Right lobe of liver (tissue), 6 donors: ENCODE measurements at places on chromosomes 4 and X. TPM values are rescaled to one million over a fixed set of nuclear protein-coding genes. Genes with fewer than 3 reads are reported as not detected.

DNA sequence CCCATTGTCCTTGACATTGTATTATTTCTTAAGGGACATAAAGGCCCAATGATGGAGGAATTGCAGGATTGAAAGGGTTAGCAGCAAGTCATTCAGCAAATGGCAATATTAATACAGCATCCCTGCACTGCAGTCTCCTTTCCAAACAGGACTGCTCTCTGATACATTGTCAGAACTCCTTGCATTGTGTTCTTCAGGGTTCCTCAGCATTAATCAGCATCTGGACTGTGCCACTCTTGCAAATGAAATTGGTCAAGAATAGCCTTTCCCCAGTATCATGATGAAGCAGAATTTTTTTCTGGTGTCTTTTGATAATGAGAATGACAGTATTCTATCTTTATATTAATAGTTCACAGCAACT lies 272.6 kb upstream of the HAND2 start:
- DNase-seq = no peak

DNA sequence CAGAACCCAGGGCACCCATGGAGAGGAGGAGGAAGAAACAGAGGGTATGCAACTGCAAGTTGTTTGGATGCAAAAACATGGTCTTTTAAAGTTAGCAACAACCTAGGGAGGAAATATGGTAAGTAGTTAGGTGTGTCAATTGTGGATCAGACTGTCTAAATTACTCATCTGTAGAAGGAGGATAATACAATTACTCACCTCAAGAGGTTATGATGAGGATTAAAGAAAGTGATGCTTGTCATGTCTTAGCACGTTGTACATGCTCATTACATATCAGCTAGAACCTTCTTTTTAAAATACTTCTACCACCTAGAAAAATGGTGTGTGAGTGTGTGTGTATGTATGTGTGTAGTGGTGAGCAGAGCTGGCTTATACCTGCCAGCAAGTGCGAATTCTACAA lies 2.3 kb upstream of the C1QTNF7 start:
- DNase-seq = no peak

- DNase-seq = no peak
These were observed 208.4 kb downstream of the RBM46 start for GRCh38 chr4:154989511-154989910.

DNA sequence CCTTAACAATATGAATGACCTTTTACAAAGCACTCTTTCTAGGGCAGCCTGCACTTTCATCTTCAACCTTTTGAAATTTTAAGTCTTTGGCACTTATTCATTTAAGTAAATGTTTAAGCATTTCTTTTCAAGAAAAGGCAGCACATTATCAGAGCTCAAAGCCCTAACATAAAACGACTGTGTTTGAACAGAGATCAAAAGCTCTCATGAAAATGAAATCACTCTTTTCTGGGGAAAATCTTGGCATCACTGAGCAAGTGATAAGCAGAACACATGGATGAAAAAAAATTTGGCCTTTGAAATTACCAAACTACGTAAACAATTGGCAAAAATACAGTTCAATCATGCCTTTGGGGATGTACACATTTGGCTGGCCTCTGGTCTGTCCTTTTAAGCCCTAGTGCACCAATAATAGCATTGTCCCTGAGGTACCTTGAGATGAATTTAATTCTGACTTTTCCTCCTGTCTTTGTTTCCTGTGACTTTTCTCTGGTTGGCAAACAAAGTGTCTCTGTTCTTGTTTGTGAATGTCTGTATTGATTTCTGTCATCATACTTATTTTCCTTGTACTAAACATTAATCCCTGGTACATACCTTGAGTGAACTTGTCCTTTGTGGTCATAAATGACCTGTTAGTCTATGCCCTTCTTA lies 12.9 kb upstream of the ODAM start:
- no peak for DNase-seq

DNA sequence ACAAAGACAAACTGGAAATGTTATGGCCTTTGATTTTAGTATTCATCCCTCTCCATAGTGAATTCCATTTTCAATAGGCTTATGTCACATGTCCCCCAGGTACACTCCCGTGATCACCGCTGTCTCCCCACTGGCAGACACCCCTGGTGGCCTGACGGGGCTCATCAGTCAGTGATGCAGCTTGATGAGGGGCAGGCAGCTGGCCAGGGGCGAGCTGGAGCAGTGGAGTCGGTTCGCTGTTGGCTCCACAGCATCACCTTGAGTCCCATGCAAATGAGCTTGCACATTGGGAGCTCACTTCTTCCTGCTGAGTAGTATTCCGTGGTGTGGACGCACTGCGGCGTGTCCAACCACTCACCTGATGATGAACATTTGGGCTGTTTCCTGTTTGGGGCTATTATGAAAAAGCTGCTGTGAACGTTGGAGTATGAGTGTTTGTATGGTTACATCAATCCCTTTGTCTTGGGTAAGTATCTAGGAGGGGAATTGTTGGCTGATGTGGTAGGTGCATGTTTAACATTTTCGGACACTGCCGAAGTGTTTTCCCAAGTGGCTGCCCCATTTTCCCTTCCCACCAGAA lies 5.2 kb downstream of the TREX2 start:
- DNase-seq = no peak

Gene TMPRSS11A
- not detected for total RNA-seq

Gene RPA4
- total RNA-seq = 0.93 TPM

Gene FAM90A26
- not detected for total RNA-seq

GRCh38 chrX:154032160-154032559 lies 12.5 kb upstream of the IRAK1 start:
- no peak for DNase-seq

DNA sequence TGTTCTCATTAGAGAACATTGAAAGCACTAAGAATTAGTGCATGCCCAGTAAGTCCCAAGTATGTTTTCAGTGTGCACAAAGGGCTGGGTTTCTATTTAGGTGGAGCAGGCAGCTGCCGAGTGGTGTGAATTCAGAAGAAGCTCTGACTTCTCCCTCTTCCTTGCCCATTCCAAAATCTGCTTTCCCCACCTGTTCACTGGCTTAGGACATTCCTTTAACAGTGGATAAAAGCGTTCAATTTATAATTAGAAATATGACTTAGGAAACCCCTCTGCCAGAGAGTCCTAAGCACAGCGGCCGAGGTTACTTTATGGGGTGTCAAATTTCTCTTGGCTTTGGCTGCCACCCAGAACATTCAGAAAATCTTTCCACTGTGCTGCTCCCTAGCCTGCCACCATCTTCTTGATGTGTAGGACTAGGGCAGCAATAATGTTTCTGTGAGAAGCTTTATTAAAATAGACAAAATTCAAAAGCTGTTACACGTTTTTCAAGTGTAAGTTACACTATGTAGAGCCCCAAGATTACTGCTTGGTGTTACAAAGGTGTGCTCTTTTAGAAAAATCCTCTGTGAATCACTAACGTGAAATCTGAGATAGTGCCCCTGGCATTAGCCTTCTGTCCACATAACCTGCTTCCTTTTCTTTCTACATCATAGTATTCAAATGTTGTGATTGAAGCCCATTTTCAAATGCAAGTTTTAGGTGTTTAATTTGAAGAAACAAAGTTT lies 191.6 kb upstream of the ANKRD50 start:
- DNase-seq = no peak

DNA sequence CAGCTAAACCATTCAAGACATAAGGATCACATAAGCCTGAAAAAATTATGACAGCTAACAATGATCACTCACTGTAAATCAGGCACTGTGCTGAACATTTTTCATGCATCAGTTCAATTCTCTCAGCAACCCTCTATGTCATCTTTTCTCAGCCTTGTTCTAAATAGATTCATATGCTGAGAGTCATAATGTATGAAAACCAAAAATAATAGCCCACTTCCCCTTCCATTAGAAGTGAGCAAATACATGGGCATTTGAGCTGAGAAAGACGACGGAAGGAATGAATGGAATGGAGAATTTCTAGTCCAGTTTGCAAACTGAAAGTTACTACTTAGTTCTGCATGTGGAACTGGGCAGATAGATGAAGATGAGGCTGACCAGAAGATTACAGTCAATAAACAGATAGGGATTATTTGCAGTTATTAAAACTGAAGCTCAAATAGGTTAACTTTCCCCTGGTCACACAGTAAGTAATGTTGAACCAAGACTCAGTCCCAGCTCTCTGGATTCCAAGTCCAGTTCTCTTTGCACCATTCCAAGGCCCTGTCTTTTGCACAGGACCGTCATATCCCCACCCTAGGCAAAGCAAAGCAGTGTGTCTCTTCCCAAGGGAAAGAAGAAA lies 1.6 kb upstream of the SH3RF1 start:
- DNase-seq = no peak

DNA sequence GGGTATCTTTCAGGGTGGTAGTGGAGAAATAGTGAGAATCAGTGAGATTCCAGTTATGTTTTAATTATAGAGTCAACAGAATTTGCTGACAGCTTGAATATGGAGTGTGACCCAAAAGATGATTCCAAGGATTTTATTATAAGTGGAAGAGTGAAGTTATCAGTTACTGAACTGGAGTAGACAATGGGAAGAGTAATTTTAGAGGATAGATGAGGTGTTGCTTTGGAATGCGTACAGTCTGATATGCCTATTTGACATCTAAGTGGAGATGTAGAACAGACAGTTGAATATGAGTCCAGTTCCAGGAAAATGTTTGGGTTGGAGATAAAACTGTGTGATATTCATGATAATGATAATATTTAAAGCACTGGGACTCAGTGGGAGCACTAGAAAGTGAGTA lies 174.2 kb downstream of the MAPK10 start:
- DNase-seq = no peak

Gene KLHL4
- 0.79 TPM for total RNA-seq

Gene REELD1
- total RNA-seq = 0.44 TPM

- DNase-seq = no peak
These were observed 104.2 kb downstream of the FAM47B start for GRCh38 chrX:35046660-35047296.

Gene AGTR2
- total RNA-seq = not detected

GRCh38 chrX:116493271-116493670 lies 30.5 kb upstream of the CT83 start:
- DNase-seq = no peak

Gene AFF1
- 26.4 TPM for total RNA-seq

Gene VCX
- not detected for total RNA-seq

DNA sequence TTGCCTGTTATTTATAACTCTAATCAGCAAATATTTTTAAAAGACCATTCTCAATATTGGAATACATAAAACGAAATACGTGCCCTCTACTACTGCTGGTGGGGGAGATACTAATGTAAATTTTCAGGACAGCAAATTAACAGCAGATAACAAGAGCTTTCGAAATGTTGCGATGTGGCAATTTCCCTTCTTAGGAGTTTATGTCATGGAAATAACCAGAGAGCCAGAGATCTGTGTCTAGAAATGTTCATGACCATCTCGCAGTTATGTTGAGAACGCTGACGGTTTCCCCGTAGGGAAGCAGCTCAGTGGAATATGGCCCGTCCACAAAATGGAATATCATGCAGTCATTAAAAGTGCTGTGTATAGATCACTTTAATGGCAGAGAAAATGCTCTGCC lies 238.4 kb upstream of the PSAPL1 start:
- no peak for DNase-seq

DNA sequence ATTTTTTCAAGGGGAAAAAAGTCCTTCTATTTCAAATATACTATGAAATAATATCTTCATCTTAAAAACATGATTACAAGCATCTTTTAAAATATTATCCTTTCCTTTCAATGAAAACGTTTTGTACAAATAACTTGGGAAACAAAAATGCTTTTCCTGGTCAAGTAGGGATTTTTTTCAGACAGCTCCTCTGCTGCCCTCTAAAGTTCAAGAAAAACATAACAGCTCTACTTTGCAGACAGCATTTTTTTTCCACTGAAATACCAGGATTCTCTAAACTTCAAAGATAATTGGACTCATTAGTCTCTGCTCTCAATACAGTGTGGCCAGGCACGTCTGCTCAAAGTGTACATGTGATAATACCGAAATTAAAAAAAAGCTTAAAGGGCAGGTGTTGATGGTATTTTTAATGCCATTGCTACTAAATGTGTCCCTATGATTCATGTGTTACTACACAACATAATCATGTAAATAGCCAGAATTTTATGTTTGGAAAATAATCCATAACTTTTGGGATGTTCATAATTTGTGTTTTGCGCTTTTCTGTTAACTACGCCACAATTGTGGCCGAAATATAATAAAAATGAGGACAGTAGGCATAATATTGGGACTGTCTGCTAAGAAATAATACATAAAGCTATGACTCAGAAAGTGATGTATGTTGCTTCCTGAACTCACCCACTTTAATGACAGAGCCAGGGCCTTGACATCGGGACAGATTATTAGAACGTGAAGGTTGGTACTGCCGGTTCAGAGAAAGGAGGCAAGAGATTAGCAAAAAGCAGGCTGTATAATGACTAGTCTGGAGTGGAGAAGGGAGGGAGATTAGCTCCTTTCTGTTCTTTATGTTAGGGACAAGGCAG lies 478.9 kb downstream of the KCNIP4 start:
- DNase-seq = no peak

GRCh38 chr4:148883891-148884290 lies 441.7 kb upstream of the NR3C2 start:
- no peak for DNase-seq

DNA sequence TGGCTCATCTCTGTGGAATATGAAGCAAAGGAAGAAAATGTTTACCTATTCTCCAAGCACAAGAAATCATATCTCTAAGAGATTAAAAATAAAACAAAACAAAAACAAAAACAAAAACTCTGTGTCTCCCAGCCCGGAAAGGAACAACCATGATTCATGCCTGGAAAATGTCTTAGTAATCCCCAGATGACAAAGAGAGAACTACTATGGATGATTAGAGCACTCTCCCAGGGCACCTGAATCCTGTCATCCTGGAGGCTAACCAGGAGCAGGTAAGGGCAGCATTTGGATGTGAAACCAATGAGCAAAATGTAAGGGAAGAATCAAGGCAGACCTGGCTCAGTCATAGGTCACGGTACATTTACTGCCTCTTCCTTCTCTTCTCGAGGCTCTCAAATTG lies 1.7 kb upstream of the AKAP4 start:
- no peak for DNase-seq

DNA sequence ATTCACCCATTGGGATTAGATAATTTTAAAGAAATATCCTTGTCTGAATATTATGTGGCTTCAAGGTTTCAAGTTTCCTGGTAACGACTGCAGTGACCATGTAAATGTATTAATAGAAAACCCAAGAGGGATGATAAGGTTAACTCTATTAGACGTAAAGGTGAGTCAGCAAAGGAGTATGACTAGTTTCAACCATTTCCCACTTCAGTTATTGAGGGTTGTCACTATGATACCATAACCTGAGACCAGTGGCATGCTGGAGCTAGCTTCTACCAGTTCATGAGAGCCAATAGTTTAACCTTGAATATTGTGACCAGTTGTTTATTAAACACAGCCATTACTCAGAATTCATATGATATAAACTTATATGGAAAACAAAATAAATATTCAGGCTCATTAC lies 270.1 kb downstream of the TMA16 start:
- DNase-seq = no peak

- DNase-seq = peak; percentile 79
These were observed 16.0 kb upstream of the SH3TC1 start for GRCh38 chr4:8182858-8183725.

- DNase-seq = no peak
These were observed 51.6 kb upstream of the HTR2C start for GRCh38 chrX:114532111-114532805.

DNA sequence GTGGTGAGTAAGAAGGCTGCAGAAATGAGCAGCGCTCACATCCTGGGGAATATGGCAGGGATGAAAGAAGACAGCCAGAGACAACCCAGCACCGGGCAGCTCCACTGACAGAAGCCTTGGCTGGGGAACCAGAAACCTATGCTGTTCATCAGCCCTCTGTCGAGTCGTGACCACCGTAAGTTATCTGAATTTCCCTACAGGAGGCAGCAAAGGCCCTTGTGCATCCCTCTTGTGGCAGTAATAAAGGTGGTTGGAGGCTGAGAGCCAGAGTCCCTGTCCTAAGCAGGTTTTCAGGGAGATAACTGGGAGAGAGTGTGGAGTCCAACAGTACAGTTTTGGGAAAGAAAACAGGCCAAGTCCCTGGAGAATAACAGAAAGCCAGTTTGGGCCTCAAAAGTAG lies 194.0 kb upstream of the BOD1L1 start:
- no peak for DNase-seq
